ENCODE measurements at places on chromosomes 5 and 9. TPM values are rescaled to one million over a fixed set of nuclear protein-coding genes. Genes with fewer than 3 reads are reported as not detected.

The INSL4 gene
- total RNA-seq = not detected

The UIMC1 gene
- 15.6 TPM for total RNA-seq

The SPAAR gene
- total RNA-seq = 0.29 TPM

The RNF44 gene
- 17.1 TPM for total RNA-seq

The FOXD1 gene
- 30.0 TPM for total RNA-seq

The PAEP gene
- not detected for total RNA-seq

The IRX2 gene
- 17.2 TPM for total RNA-seq

The PKD2L2 gene
- total RNA-seq = not detected

The LRSAM1 gene
- 17.1 TPM for total RNA-seq

The SHC3 gene
- total RNA-seq = 4.1 TPM

The NUTM2F gene
- not detected for total RNA-seq

The SPATA31C1 gene
- 0.14 TPM for total RNA-seq

The TLX3 gene
- total RNA-seq = 0.87 TPM

The APBA1 gene
- 0.29 TPM for total RNA-seq

The PCDHB7 gene
- total RNA-seq = not detected

The OBP2B gene
- not detected for total RNA-seq

The OR1J2 gene
- not detected for total RNA-seq

The SPIN1 gene
- total RNA-seq = 57.4 TPM

The LCN6 gene
- total RNA-seq = not detected

The ISCA1 gene
- 39.0 TPM for total RNA-seq

The IL5 gene
- not detected for total RNA-seq

The C5orf52 gene
- not detected for total RNA-seq

The SNCB gene
- 0.17 TPM for total RNA-seq

The EFNA5 gene
- total RNA-seq = 28.1 TPM

The PCDHGA3 gene
- total RNA-seq = 0.52 TPM

The DOCK2 gene
- 18.4 TPM for total RNA-seq

The TAF11L10 gene
- not detected for total RNA-seq

The SLC34A3 gene
- total RNA-seq = 0.07 TPM

The TEX48 gene
- not detected for total RNA-seq

The GLRA1 gene
- not detected for total RNA-seq

The C8G gene
- not detected for total RNA-seq

The SLC44A1 gene
- total RNA-seq = 21.2 TPM

The PPP2R2B gene
- 3.9 TPM for total RNA-seq

The SLC27A4 gene
- total RNA-seq = 27.7 TPM

The CBY3 gene
- not detected for total RNA-seq

The TRIP13 gene
- 66.7 TPM for total RNA-seq

The FASTKD3 gene
- total RNA-seq = 17.9 TPM

The KIF12 gene
- total RNA-seq = 13.5 TPM

The ENTPD8 gene
- not detected for total RNA-seq

The ALDH1B1 gene
- 47.5 TPM for total RNA-seq

The UGT3A1 gene
- total RNA-seq = 0.12 TPM

The SLC6A7 gene
- total RNA-seq = not detected

The FOXD4L6 gene
- not detected for total RNA-seq

The SUB1 gene
- total RNA-seq = 418 TPM

The PCA3 gene
- not detected for total RNA-seq

The HACD4 gene
- total RNA-seq = 2.0 TPM

The ENTR1 gene
- 57.5 TPM for total RNA-seq

The NUTM2G gene
- total RNA-seq = not detected

The PCDHA1 gene
- not detected for total RNA-seq

The KIF24 gene
- total RNA-seq = 5.2 TPM

The ASS1 gene
- 9.4 TPM for total RNA-seq

The SPAG8 gene
- total RNA-seq = 0.12 TPM

The CACFD1 gene
- 4.3 TPM for total RNA-seq

The ANKRD18A gene
- 2.7 TPM for total RNA-seq

The LRRC19 gene
- not detected for total RNA-seq

The TMEM171 gene
- total RNA-seq = 2.8 TPM
